Parietal lobe (tissue), 2 donors: ENCODE measurements at places on chromosomes 1 and 21. TPM values are rescaled to one million over a fixed set of nuclear protein-coding genes. Genes with fewer than 3 reads are reported as not detected.

OVAAL gene
- total RNA-seq: not detected

MCOLN2 gene
- total RNA-seq: not detected

SMAP2 gene
- 30.0 TPM for total RNA-seq

TNFRSF25 gene
- 34.1 TPM for total RNA-seq
